ENCODE measurements at places on chromosomes 12 and 14. TPM values are rescaled to one million over a fixed set of nuclear protein-coding genes. Genes with fewer than 3 reads are reported as not detected.

The BAZ1A gene
- 50.2 TPM for total RNA-seq

The SIX1 gene
- 0.44 TPM for total RNA-seq

The SYNE2 gene
- 84.8 TPM for total RNA-seq

The TECPR2 gene
- total RNA-seq: 28.3 TPM

DNA sequence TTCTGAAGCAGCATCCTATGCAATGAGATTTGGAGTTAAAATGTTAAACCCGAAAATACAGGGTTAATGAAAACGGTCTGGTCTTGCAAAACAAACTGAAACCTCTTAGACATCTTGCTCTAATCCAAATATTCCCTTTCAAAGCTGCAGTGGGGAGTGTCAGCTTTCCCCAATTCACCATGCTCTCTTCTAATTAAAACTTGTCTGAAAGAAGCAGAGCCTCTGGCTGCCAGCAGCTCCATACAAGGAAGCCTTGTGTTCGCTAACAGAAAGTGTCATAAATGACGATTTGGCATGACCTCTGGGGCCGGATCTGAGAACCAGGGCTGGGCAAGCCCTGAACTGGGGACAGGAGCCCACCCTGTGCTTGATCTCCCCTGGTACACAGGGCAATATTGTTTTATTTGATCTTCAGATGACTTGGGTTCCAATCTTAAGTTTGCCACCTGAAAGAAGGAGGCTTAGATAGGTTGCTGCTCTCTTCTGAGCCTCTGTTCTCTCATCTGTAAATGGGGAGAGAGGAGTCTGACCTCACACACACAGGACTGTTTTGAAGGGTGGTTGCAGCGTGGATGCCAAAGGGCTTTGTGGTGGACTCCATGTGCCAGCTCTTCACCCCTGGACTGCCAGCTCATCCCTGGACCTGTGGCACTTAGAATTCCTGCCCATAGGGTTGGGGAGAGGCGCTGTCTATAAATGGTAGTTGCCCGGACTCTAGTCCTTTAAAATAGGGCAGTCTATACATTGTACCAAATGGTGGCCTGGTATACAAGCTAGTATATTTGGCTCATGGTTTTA, 7.8 kb downstream of the KMT5A start:
- no peak for DNase-seq

DNA sequence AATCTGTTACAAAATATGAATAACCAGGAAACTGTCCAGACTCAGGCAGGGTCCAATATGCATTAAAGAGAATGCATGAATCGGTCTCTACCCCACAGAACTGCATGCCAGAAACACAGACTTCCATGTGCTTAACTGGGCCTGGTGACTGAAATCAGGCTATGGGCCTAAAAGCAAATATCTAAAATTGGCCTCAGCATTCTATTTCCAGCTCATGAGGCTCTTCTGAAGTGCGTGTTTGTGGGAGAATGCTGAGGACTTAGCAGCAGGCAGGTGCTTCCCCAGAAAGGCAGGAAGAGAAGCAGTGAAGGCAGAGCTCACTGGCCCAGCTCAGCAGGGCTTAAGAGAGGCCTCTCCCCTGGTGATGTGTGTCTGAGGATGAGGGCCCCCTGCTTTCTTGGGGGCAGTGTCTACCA, 48.5 kb downstream of the ADGRD1 start:
- no peak for DNase-seq

DNA sequence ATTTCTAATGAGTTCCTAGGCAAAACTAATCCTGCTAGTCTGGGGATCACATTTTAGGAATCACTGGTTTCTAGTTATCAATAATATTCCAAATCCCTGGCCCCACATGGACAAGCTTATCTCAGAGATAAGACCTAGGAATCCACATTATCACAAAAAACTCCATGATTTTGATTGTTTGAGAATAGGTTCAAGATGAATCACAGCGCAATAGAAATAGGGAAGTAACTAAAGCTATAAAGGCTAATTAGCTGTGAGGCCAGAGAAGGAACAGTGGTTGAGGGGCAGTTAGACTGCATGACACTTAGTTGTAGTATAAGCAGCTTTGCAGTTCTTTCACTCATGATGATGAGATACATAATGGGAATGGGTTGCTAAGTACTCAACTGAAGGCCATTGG, 13.1 kb upstream of the ATP5F1B start:
- DNase-seq: no peak

DNA sequence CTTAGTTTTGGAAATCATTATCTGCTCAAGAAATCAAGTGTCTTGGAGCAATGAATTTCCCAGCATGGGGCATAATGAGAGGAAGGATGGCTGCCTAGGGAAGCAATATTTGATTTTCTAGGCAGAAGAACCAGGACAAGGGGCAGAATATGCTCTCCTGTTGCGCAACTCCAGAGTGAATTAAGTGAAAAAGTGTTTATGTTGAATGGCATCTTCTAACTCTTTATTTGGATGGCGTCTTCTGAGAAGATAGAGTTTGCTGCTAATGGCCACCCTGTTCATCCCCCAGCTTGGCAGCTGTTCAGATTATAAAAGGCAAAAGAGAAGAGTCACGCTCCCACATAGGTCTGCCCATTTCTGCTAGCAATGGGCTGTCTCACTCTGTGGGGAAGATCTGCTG, 1278.1 kb downstream of the AACS start:
- DNase-seq: no peak

DNA sequence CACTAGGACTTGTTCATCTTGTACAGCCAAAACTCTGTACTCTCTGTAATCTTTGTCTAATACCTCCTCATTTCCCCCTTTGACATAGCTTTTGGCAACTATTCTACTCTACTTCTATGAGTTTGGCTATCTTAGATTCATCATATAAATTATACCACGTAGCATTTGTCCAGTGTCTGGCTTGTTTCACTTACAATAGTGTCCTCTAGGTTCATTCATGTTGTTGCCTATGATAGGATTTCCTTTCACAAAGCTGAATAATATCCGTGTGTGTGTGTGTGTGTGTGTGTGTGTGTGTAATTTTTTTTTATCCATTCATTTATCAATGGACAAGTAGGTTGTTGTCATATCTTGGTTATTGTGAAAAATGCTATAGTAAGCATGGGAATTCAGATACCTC, 209.5 kb downstream of the KCNC2 start:
- DNase-seq: no peak

- no peak for DNase-seq
These were observed 2.4 kb upstream of the HOXC12 start for GRCh38 chr12:53952335-53952694.

DNA sequence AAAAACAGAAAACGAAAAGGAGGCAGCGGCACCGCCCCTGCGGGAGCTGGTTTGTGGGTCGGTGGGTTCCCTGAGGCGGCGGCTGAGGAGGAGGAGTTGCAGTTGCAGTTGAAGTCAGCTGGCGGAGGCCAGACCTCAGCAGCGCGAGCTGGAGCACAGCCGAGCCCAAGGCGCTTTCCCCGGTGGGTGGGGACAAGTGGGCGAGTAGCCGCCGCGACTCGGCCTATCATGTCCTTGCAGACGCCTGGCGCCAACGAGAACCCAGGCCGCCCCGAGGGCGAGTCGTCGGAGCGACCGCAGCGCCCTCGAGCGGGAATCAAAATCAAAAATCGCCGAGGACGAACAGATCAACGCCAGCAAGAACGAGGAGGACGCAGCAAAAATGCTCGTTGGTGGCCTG, 12.7 kb upstream of the CLEC1A start:
- no peak for DNase-seq

Measured in neural crest cell (in vitro differentiated cells).